ENCODE measurements at places on chromosomes 1 and 21. TPM values are rescaled to one million over a fixed set of nuclear protein-coding genes. Genes with fewer than 3 reads are reported as not detected.
A peak's percentile ranks its signal among the peaks of the same experiment; 100 is the strongest.

DNA sequence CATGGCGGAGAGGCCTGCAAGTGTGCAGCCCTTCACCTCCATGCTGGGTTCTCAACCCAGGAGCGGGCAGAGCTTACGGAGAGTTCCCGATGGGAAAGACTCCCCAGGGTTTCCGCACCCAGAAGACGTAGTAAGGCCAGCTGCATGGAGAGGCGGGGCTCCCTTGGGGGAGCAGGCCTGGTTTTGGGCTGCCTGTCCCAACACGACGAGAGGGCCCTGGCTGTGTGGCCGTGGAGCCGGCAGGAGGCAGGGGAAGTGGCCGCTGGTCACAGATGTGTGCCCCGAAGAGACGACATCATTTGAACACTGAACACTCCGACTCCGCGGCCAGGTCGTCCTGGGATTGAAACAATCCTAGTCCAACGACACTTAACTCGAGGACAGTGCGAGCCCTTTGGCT is 57.0 kb downstream of the MORN1 start:
- no peak overlapping the region for H3K4me3 ChIP-seq
- H3K27ac ChIP-seq: no peak overlapping the region
- H3K4me1 ChIP-seq: no peaks in the 10 kb centered on the region
- no peak for DNase-seq

DNA sequence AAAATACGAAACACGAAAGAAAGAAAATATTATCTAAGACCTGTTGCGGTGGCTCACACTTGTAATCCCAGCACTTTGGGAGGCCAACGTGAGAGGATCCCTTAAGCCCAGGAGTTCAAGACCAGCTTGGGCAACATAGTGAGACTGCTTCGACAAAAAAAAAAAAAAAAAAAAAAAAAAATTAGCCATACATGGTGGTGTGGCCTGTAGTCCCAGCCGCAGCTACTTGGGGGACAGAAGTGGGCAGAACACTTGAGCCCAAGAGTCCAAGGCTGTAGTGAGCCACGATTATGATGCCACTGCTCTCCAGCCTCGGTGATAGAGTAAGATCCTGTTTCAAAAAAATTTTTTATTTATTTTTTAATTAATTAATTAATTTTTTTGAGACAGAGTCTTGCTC is 1.5 kb upstream of the RAB13 start:
- H3K36me3 ChIP-seq: peaks cover 23% of the 10 kb centered on the region
- H3K27me3 ChIP-seq: no peaks in the 10 kb centered on the region
- H3K4me1 ChIP-seq: peaks cover 56% of the 10 kb centered on the region
- peak overlapping the region; percentile 90 for H3K27ac ChIP-seq
- DNase-seq: no peak

DNA sequence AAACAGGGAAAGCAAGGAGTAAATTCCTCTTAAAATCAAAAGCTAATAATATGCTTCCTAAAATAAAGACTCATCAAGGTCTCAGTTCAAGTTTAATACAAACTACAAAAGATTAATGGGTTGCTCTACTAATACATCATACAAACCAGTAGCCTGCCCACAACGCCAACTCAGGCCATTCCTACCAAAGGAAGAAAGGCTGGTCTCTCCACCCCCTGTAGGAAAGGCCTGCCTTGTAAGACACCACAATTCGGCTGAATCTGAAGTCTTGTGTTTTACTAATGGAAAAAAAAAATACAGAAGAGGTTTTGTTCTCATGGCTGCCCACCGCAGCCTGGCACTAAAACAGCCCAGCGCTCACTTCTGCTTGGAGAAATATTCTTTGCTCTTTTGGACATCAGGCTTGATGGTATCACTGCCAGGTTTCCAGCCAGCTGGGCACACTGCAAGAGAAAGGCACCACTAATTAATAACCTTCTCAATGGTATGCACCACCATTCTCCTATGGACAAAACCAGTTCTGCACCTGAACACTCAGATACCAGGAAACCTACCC is 10.6 kb downstream of the PRDX1 start:
- no peak for DNase-seq
- H3K27ac ChIP-seq: no peak overlapping the region
- no peaks in the 10 kb centered on the region for H3K4me1 ChIP-seq
- H3K27me3 ChIP-seq: no peaks in the 10 kb centered on the region

Gene NR0B2
- not detected for total RNA-seq

- no peak for DNase-seq
- no peaks in the 10 kb centered on the region for H3K36me3 ChIP-seq
- H3K4me1 ChIP-seq: peaks cover 2% of the 10 kb centered on the region
- H3K4me3 ChIP-seq: no peak overlapping the region
- H3K27ac ChIP-seq: no peak overlapping the region
These were observed 100.1 kb upstream of the C1orf174 start for GRCh38 chr1:3999941-4000735.

- DNase-seq: no peak
- peak overlapping the region; percentile 83 for H3K27ac ChIP-seq
- peaks cover 65% of the 10 kb centered on the region for H3K4me1 ChIP-seq
These were observed 2.0 kb downstream of the CHML start for GRCh38 chr1:241638099-241638682.

GRCh38 chr1:55781944-55782482 is 566.8 kb upstream of the USP24 start:
- no peaks in the 10 kb centered on the region for H3K4me1 ChIP-seq
- H3K4me3 ChIP-seq: no peak overlapping the region
- no peak overlapping the region for H3K27ac ChIP-seq
- no peak for DNase-seq
- H3K27me3 ChIP-seq: peaks cover 4% of the 10 kb centered on the region

- H3K36me3 ChIP-seq: no peaks in the 10 kb centered on the region
- no peak overlapping the region for H3K4me3 ChIP-seq
- no peaks in the 10 kb centered on the region for H3K4me1 ChIP-seq
- no peak for DNase-seq
- no peak overlapping the region for H3K27ac ChIP-seq
These were observed 32.6 kb downstream of the NENF start for GRCh38 chr1:212465311-212465710.

Gene FCRL4
- 6.3 TPM for total RNA-seq

Gene RWDD3
- 18.9 TPM for total RNA-seq

DNA sequence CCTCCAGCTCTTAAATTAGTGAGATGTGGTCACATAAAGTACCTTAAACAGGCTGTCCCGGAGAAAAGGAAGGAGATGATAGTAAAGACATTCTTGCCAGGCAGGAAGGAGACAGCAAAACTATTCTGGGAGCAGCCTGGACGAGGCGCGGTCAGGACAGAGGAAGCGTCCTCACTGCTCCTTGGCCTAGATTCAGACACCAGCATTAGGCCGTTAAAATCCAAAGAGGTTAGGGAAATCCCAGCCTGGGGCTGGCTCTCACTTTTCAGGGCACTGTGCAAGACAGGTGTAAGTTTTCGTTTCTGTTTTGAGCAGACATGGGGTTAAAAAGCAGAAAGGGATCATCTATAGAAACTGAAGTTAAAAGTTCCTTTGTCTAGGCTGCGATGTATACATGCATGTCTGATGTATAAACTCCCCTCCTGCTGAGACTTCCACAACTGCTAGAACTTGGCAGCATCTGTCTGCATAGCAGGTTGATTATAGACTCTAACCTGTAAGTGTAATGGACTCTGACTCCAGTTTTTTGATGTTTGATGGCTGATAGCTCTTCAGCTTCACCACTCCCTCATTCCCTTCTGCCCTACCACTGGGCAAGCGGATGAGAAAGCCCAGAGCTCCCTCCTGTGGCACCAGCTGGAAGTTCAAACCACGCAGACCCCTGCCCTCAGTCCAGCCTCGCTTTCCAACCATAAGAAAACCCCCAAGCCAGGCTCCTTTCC is 21.5 kb downstream of the STPG1 start:
- H3K36me3 ChIP-seq: peaks cover 6% of the 10 kb centered on the region
- H3K27ac ChIP-seq: peak overlapping the region; percentile 96
- H3K27me3 ChIP-seq: no peaks in the 10 kb centered on the region

DNA sequence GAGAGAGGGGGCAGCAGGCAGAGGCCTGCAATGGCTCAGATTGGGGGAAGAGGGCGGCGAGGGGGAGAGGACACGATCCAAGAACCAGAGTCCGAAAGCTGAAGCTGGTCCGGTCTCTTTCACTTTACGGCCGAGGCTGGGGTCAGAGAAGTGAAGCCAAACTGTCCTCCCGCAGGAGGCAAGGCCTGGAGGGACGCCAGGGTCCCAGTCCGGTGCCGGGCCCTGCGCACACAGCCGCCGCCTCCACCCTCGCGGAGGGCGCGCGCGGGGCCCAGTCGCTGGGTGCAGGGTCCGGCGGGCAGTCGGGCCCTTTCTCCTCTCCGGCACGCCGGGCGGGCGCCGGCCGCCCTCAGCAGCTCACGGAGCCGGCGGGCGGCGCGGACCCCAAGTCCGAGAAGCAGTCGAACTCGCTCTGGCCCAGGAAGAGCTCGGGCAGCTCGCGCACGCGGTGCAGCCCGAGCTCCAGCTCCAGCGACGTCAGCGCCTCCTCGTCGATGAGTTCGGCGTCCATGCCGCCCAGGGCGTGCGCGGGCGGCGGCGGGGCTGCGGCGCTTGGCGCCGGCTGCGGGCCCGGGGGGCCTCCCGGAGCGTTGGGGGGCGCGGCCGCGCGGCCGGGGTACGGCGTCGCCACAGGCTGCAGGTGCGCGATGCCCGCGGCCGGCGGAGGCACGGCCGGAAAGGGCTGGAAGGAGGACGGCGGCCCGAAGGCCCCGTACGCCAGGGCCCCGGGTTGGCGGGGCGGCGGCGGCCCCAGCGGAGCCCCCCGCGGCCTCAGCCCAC is 749 bp downstream of the CITED4 start:
- H3K36me3 ChIP-seq: peaks cover 2% of the 10 kb centered on the region
- no peak overlapping the region for H3K27ac ChIP-seq
- DNase-seq: peak; percentile 39
- peaks cover 10% of the 10 kb centered on the region for H3K4me1 ChIP-seq
- H3K27me3 ChIP-seq: peaks cover 12% of the 10 kb centered on the region

- H3K4me1 ChIP-seq: peaks cover 1% of the 10 kb centered on the region
- no peak overlapping the region for H3K27ac ChIP-seq
- no peak for DNase-seq
- H3K27me3 ChIP-seq: no peaks in the 10 kb centered on the region
These were observed 234.7 kb downstream of the TOMM20 start for GRCh38 chr1:234893725-234894630.

DNA sequence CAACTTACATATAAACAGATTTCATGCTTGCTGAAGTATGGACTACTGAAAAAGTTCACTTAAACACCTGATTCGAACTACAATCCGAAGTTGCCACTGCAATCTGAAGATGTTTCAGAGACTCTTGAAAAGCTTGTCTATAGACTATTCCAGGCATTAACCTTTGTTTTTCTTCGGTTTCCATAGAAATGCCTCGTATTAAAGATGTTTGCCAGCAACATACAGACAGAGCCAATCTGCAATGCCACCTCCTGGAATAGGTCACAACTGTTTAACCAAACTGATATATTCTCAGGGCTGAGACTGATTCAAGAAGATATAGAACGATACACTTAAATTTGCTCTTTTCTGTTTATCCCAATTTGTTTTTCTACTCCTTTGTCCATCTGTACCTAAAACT is 28.9 kb upstream of the DMRTB1 start:
- peaks cover 26% of the 10 kb centered on the region for H3K27me3 ChIP-seq
- no peak overlapping the region for H3K27ac ChIP-seq
- H3K4me3 ChIP-seq: no peak overlapping the region
- DNase-seq: no peak

Gene PIK3CD
- 265 TPM for total RNA-seq

Gene CD5L
- total RNA-seq: 0.20 TPM

DNA sequence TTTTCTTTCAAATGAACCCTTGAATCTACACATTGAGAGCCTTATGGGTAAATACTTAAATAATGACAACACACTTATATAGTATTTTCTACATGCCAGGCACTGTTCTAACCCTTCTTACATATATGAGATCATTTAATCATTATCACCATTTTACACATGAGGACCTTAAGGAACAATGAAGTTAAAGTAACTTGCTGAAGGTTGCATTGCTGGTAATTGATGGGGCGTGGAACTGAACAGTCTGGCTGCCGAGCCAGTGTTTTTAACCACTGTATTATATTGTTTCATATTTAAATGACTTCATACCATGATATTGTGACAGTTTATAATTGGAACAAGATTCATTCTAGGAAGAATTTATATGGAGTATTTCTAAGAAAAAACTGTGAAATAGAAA is 111.9 kb upstream of the TENT5C start:
- no peak overlapping the region for H3K27ac ChIP-seq
- DNase-seq: no peak
- peaks cover 27% of the 10 kb centered on the region for H3K36me3 ChIP-seq
- no peaks in the 10 kb centered on the region for H3K27me3 ChIP-seq
- H3K4me1 ChIP-seq: no peaks in the 10 kb centered on the region

Gene HAPLN2
- not detected for total RNA-seq

- H3K36me3 ChIP-seq: no peaks in the 10 kb centered on the region
- peaks cover 4% of the 10 kb centered on the region for H3K4me1 ChIP-seq
- no peaks in the 10 kb centered on the region for H3K27me3 ChIP-seq
- no peak for DNase-seq
- no peak overlapping the region for H3K4me3 ChIP-seq
These were observed 5.2 kb upstream of the PKNOX1 start for GRCh38 chr21:42969193-42969600.

- peaks cover 5% of the 10 kb centered on the region for H3K36me3 ChIP-seq
- DNase-seq: no peak
- no peaks in the 10 kb centered on the region for H3K27me3 ChIP-seq
- no peak overlapping the region for H3K27ac ChIP-seq
These were observed 20.2 kb downstream of the SPATA45 start for GRCh38 chr1:212827171-212827776.

Gene KRTAP6-2
- not detected for total RNA-seq

- H3K27me3 ChIP-seq: peaks cover 25% of the 10 kb centered on the region
- no peak overlapping the region for H3K4me3 ChIP-seq
- H3K27ac ChIP-seq: no peak overlapping the region
These were observed 168.7 kb downstream of the RRAGC start for GRCh38 chr1:38690790-38691449.

Measured in activated B cell treated with CpG ODN at 0.5 μM for 24 hours (primary cell).